ENCODE measurements at places on chromosomes 3 and 15. TPM values are rescaled to one million over a fixed set of nuclear protein-coding genes. Genes with fewer than 3 reads are reported as not detected.

Gene CHRNA3
- polyA plus RNA-seq = not detected

Gene TRIM71
- not detected for polyA plus RNA-seq

Gene DUOX2
- 1.1 TPM for polyA plus RNA-seq

Gene B3GALNT1
- polyA plus RNA-seq = 2.4 TPM

Gene KLF15
- polyA plus RNA-seq = 32.0 TPM

Gene CLDN11
- polyA plus RNA-seq = 28.2 TPM

Gene PLSCR5
- polyA plus RNA-seq = not detected

Gene SERPINI2
- 0.31 TPM for polyA plus RNA-seq

Gene HYAL1
- polyA plus RNA-seq = 6.3 TPM

Gene NTRK3
- 3.0 TPM for polyA plus RNA-seq

Gene TMEM62
- 10.3 TPM for polyA plus RNA-seq

Gene GPR176
- polyA plus RNA-seq = 2.7 TPM

Gene LRRN1
- not detected for polyA plus RNA-seq

Gene SAMD7
- polyA plus RNA-seq = not detected

Gene DUOXA1
- polyA plus RNA-seq = 0.90 TPM

Gene ALS2CL
- polyA plus RNA-seq = 11.2 TPM

Data from adipose tissue (tissue), 3 donors.